Glutamatergic neuron (in vitro differentiated cells): ENCODE measurements at places on chromosomes 3 and 15. TPM values are rescaled to one million over a fixed set of nuclear protein-coding genes. Genes with fewer than 3 reads are reported as not detected.

CEP19 gene
- total RNA-seq: 3.3 TPM

TARS3 gene
- total RNA-seq: 40.1 TPM

DYNC1LI1 gene
- 181 TPM for total RNA-seq

ST3GAL6 gene
- 52.9 TPM for total RNA-seq

ZNF662 gene
- 16.3 TPM for total RNA-seq

CASR gene
- not detected for total RNA-seq

CLDN16 gene
- not detected for total RNA-seq

GRCh38 chr3:40585381-40586016, 60.7 kb downstream of the ZNF621 start:
- DNase-seq: peak; percentile 37
- H3K27me3 ChIP-seq: peaks cover 6% of the 10 kb centered on the region
- peak overlapping the region; percentile 51 for H3K4me3 ChIP-seq

GRCh38 chr3:65569129-65569528, 469.6 kb downstream of the MAGI1 start:
- no peak overlapping the region for H3K27ac ChIP-seq
- no peaks in the 10 kb centered on the region for H3K36me3 ChIP-seq
- no peak overlapping the region for H3K4me3 ChIP-seq
- peaks cover 9% of the 10 kb centered on the region for H3K4me1 ChIP-seq

- no peaks in the 10 kb centered on the region for H3K27me3 ChIP-seq
- DNase-seq: no peak
- H3K36me3 ChIP-seq: no peaks in the 10 kb centered on the region
- no peak overlapping the region for H3K4me3 ChIP-seq
- no peak overlapping the region for H3K27ac ChIP-seq
These were observed 21.3 kb upstream of the P2RY13 start for GRCh38 chr3:151350656-151351055.

GRCh38 chr3:94405258-94406035, 342.6 kb downstream of the NSUN3 start:
- H3K36me3 ChIP-seq: no peaks in the 10 kb centered on the region
- DNase-seq: no peak
- no peaks in the 10 kb centered on the region for H3K27me3 ChIP-seq
- H3K4me3 ChIP-seq: no peak overlapping the region

- H3K27me3 ChIP-seq: no peaks in the 10 kb centered on the region
- no peak overlapping the region for H3K27ac ChIP-seq
- DNase-seq: no peak
These were observed 48.2 kb downstream of the WWTR1 start for GRCh38 chr3:149609595-149609994.

GRCh38 chr3:120369037-120369467, 19.9 kb upstream of the LRRC58 start:
- H3K27ac ChIP-seq: no peak overlapping the region
- DNase-seq: no peak
- H3K4me1 ChIP-seq: no peaks in the 10 kb centered on the region
- H3K27me3 ChIP-seq: no peaks in the 10 kb centered on the region

DNA sequence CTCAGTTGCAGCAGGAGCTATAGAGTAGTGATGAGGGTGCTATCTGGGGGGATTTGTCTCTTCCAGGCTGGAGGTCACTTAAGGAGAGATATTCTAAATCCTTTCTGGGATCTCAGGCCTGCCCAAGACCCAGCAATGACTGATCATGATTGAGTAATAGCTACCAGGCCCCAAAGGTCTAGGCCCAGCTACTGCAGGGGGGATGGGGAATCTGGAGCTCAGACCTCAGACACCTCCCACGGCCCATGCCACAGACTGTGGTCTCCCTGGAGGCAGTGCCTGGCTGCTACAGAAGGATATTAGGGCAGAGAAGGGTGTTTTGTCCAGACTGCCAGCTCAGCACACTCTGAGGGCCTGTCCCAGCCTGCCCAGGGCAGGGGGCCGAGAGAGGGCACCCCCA, 6.9 kb downstream of the SLC38A3 start:
- peaks cover 3% of the 10 kb centered on the region for H3K27me3 ChIP-seq
- H3K4me1 ChIP-seq: peaks cover 4% of the 10 kb centered on the region
- H3K36me3 ChIP-seq: no peaks in the 10 kb centered on the region
- DNase-seq: no peak
- H3K27ac ChIP-seq: no peak overlapping the region

DNA sequence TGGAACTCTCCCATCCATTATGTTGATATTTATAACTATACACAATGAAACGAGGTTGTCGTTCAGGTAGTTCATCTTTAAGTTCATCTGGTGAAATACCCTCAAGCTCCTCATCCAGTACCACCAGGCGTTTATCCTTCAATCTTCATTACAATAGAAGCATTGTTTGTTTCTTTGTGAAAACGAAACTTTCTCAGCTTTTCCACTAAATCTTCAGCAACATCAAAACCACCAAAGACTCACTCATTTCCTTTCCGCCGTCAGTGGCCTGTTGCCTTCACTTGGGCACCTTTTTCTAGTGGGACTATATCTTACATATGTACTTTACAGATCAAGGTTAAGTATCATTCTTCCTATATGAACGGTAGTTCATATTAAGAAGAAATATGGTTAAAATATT, 44.1 kb upstream of the TFG start:
- no peaks in the 10 kb centered on the region for H3K4me1 ChIP-seq
- H3K4me3 ChIP-seq: no peak overlapping the region
- no peak overlapping the region for H3K27ac ChIP-seq
- H3K36me3 ChIP-seq: no peaks in the 10 kb centered on the region
- DNase-seq: no peak

DNA sequence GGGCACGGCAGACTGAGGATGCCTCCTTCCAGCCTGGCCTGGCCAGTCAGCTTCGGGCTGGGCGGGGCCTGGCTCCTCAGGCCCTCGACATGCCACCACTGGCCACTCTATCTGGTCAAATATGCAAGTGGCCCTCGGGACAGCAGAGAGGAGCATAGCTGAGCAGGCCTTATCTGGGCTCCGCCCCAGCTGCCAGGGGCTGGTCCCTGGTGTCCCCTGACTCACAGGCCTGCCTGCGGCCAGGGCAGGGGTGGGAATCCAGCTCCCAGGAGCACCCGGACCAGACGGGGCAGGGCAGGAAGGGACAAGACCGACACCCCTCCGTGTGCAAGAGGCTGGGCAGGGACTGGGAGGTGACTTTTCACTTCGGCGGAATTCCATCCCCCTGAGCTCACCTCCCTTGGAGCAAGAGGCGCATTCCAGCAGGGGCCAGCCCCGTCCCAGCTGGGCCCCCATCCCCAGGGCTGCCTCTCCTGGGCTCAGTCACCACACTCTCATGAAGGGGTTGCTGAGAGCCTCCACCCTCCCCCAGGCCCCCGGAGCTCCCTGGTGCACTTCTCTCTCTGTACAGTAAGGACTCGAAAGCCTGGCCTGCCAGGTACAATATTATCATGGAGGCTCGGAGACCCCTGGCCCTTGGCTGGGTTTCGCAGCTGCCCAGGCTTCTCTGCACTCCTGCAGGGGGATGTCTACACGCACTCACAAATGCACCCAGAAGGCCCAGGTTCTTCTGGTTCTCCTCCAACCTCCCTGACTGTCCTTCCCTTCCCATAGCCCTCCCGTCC, 29.5 kb downstream of the WNT7A start:
- H3K36me3 ChIP-seq: no peaks in the 10 kb centered on the region
- no peak for DNase-seq
- H3K27me3 ChIP-seq: peaks cover 16% of the 10 kb centered on the region
- no peak overlapping the region for H3K27ac ChIP-seq
- no peaks in the 10 kb centered on the region for H3K4me1 ChIP-seq

DNA sequence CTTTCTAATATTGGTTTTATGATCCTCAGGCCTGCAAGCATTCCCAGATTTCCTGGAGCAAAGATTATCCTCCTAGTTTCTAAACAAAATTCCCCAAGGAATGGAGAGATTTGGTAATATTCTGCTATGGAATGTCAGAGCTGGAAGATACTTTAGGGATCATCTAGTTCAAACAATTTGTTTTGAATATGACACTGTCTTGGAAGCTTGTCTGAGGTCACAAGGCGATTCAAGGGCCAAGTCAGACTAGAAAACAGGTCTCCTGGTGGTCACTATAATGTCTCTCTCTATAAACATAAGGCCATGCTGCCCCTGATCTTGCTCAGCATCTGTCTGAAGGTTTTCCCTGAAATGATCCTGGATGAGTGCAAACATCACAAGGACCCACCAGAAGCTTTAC, 143.4 kb upstream of the BCL6 start:
- H3K4me1 ChIP-seq: peaks cover 7% of the 10 kb centered on the region
- no peaks in the 10 kb centered on the region for H3K27me3 ChIP-seq
- DNase-seq: no peak
- H3K36me3 ChIP-seq: no peaks in the 10 kb centered on the region
- H3K4me3 ChIP-seq: no peak overlapping the region

DNA sequence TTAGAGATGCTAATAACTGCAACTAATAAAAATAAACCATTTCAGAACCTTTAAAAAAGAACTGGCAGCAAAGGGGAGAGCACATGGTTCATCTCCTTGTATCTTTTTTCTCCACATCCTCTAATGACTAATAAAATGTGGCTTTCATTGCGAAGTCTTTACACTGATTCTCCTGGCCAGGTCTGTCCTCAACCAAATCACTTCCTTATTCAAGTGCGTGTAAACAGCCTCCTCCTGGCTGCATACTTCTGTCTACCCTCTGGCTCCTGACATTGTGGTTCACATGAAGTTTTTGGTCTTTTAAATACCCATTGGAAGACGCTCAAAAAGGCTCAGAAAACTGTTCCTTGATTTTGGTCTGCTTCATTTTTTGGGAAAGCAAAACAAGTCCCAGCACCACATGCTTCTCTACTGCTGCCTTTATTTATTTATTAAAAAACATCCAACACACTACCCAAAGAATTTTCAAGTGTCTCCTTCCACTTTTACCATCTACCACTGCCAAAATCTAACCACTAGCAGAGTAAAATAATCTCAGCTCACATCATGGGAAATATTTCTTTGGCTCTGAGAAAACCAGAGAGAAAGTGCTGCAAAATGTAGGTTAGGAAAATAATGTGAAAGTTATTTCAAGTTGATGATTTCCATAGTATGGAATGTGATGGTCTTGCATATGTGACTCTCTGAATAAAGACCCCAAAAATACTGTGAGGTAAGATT, 85.1 kb downstream of the EFL1 start:
- no peak overlapping the region for H3K4me3 ChIP-seq
- H3K27ac ChIP-seq: no peak overlapping the region
- DNase-seq: no peak
- no peaks in the 10 kb centered on the region for H3K27me3 ChIP-seq
- no peaks in the 10 kb centered on the region for H3K4me1 ChIP-seq

- no peaks in the 10 kb centered on the region for H3K36me3 ChIP-seq
These were observed 27.7 kb downstream of the NRROS start for GRCh38 chr3:196667056-196667825.

- no peak overlapping the region for H3K27ac ChIP-seq
- H3K4me3 ChIP-seq: no peak overlapping the region
- H3K4me1 ChIP-seq: peaks cover 9% of the 10 kb centered on the region
- DNase-seq: no peak
- no peaks in the 10 kb centered on the region for H3K27me3 ChIP-seq
These were observed 49.8 kb downstream of the PLD1 start for GRCh38 chr3:171760477-171760876.

DNA sequence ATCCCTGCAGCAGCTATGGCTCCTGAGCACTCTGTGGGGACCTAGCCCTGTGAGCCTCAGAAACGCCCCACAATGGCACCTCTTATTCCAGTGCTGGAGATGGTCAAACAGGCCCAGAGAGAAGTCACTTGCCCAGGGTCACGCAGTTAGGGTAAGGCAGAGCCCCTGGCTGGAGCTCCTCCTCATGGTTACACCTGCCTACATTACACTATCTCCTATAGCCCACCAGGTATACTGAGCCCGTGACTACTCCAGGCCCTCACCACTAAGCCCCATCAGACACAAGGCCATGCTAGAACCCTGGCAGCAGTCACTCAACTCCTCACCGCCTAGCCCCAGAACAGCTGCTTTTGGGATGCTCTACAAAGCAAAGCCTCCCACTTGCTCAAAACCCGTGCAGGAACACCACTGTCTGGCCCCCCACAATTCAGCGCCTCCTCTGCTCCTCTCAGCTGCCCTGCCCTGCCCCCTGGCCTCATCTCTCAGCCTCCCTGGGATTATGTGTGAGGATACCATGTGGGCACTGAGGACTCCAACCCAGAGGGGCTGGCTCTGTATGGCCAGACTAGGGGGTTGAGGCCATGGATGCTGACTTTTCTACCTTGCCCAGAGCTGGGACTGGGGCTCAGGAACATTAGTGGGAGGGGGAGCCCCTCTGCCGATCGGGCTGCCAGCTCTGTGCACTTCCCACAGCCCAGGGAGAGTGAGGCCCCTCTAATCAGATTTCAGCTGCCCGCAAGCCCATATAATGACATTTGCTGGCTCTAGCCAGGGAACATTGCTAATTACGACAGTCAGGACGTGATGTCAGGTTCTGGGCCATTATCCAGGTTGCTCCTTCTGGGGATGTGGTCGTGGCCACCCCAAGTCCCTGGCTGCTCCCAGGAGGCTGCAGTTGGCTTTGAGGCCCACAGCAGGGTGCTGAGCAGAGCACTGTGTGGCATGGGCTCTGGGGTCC, 4.0 kb downstream of the NT5DC2 start:
- peak overlapping the region; percentile 43 for H3K27ac ChIP-seq
- H3K36me3 ChIP-seq: no peaks in the 10 kb centered on the region
- peak; percentile 13 for DNase-seq
- peaks cover 11% of the 10 kb centered on the region for H3K4me1 ChIP-seq
- H3K4me3 ChIP-seq: peak overlapping the region; percentile 67

DNA sequence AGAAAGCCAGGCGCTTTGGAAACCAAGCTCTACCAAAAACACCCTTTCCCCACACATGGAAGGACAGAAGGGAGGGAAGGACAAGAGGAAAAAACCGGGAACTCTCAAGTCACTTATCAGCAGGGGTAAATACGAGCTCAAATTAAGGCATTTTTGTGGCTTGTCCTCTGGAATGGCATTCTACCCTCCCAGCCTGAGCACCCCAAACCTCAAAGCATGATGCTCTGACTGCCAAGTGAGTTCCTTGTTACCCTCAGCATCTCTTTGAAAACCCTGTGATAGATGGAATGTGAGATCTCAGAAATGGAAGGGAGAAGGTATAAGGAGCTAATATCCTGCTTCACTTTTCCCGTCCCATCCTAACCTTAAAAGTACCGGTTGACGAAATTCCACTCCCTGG, 8.1 kb upstream of the CSPG5 start:
- no peaks in the 10 kb centered on the region for H3K4me1 ChIP-seq
- H3K4me3 ChIP-seq: no peak overlapping the region
